ENCODE measurements at places on chromosomes 2 and 18.

GRCh38 chr18:40414155-40414754 lies 1540.8 kb upstream of the PIK3C3 start:
- no peak for DNase-seq

- DNase-seq: no peak
These were observed 40.0 kb upstream of the MCM6 start for GRCh38 chr2:135916207-135916606.

GRCh38 chr2:20052861-20053281 lies 1.4 kb upstream of the LAPTM4A start:
- peak; percentile 53 for DNase-seq

GRCh38 chr2:26805241-26805676 lies 19.4 kb downstream of the CENPA start:
- DNase-seq: no peak

DNA sequence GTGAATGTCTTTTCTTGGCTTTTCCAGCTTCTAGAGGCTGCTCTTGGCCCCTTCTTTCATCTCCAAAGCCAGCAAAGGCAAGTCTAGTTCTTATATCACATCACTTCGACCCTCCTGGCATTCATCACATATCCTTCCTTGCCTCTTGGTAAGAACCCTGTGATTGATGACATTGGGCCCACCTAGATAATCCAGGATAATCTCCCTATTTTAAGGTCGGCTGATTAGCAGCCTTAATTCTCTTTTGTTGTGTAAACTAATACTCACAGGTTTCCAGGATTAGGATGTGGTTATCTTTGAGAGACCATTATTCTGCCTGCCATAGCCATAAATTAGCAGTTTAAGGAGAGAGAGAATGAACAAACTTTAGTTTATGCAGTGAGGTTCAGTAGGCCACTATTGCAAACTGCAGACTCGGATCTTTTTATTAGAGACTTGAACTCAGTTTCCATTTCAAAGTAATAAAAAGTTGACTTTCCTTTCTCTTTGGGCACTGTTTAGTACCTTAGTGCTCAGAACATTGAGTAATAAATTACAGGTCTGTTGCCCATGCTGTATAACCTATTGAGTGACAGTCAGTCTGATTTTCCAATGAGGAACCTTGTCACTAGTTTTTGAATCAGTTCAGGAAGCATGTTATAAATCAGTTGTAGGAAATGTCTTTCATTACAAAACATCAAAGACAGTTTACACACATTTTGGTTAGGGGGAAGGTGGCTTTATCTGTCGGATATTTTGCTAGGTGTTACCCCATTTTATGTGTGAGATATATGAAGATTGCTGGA lies 4.5 kb downstream of the NDUFV2 start:
- DNase-seq: no peak

DNA sequence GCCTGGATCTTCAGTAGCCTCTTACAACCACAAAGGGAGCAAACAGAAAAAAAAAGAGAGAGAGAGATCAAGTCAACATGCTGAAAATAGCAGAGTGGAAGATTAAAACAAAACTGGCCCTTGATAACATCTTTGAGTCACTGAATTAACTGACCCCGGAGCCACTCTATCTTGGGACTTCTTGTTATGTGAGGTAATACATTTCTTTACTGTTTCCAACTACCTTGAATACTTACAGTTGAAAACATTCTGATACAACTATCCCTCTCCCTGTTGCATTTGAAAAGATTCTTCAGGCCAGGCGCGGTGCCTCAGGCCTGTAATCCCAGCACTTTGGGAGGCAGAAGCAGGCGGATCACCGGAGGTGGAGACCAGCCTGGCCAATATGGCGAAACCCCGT lies 208.1 kb downstream of the MEMO1 start:
- DNase-seq: no peak

GRCh38 chr2:120804459-120804858 lies 68.8 kb downstream of the GLI2 start:
- peak; percentile 51 for DNase-seq

DNA sequence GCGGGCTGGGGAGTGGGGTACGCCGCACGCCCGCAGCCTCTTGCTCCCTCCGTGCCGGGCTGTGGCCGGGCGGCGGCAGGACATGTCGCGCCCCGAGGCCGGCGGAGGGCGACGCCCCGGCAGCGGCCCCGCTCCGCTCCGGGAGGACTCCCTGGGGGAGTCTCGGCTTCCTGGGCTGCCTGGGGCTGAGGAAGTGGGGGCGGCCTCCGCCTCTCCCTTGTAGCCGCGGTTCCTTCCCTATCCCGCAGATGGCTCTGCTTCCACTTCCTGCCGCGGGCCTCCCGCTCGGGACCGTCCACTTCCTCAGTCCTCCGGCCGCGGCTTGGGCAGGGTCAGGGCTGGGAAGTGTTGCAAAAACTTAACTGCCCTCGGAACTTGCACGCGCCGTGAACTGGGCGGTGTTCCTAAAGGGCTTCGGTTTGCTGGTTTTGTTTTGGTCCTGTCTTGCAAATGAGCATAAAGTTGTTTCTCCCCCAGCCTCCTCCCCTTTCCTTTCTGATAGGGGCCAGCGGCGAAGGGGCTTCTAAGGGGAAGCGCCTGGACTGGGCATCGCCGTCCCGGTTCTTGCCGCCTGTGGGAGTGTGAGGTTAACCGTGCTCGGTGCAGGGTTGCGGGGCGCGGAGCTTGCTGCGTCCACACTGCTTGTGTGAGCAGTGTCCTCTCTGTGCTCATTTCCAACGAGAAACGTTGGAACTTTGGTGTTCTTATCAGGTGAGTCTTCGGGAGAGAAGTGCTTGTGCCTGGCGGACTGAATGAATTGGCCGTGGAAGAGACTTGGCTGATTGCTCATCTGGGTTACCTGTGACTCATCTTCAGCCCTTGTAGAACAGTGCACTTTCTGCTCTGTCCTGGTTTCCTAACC lies 600 bp downstream of the RALB start:
- no peak for DNase-seq

DNA sequence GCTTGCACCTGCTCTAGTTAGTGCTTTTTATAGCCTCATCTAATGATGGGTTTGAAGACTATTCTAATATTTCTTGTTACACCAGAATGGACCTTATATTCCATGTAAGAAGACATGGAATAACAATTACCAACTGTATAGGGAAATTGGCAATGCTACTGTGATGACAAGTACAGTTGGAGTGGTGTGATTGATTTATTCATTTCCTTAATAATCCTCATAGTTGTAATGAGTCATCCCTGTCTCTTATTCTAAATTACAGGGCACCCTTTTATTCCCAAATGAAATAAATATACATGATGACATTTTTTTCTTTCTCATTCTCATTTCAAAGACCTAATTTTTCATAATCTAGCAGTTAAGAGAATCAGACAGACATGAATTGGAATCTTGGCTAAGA lies 18.3 kb upstream of the TLK1 start:
- DNase-seq: no peak

DNA sequence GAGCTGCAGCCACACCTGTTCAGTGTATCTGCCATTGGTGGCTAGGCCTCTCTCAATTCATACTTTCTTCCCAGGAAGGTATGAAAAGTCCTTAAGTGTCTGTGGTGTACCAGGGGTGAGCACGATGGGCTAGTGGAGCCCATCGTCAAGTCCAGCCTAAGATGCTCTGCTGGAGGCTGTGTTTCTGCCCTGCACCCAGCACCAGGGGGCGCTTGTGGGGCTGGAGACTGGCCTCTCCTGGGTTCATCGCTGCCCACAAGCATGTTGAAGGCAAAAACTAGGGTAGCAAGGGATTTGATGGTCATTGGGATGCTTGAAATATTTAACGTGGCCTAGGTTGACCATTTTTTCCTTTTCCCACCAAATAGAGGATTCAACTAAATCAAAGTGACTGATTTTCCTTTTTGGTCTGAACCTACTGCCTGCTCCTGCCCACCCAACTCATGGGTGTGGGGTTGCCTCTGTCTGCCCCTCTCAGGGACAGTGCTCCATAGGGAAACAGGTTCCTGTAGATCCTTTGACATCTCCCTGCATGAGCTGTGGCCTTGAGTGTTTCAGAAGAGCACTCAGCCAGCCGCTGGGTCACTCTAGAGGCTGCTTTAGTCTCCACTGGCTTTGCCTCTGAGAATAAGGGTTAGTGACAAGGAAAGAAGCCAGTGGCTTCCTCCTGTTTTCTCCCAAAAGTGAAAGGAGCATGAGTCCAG lies 59.0 kb downstream of the TPGS2 start:
- DNase-seq: no peak

DNA sequence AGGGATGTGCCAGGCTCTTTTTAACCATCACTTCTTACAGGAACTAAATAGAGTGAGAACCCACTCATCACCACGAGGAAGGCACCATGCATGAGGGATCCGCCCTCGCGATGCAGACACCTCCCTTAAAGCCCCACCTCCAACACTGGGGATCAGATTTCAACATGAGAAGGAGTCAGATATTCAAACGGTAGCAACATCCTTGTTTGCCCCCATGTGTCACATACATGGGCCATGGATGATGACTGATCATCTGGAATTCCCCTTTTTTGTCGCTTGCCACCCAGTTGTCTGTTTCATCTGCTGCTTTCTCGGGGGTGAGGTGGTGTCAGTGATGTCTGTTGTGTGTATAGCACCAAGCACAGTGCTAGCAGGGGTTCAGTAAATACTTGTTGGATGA lies 57.9 kb downstream of the NCK2 start:
- DNase-seq: no peak

DNA sequence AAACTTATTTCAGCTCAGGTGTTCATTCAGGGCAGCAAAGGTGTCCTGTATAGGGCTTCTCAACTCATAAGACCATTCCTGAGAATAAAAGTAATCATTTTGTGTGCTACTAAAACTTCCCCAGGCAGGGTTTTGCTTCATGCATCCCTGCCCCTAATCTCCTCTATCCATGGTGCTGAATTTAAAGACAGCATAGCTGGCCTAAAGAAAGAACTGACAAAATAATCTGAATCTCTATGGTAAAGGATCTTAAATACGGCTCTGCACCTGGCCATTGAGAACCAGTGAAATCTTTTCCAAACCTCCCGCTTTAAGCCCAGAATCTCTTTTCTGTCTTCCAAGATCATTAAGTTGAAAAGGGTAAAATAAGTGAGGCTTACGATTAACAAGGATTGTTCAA lies 292.1 kb upstream of the KLHL29 start:
- no peak for DNase-seq

DNA sequence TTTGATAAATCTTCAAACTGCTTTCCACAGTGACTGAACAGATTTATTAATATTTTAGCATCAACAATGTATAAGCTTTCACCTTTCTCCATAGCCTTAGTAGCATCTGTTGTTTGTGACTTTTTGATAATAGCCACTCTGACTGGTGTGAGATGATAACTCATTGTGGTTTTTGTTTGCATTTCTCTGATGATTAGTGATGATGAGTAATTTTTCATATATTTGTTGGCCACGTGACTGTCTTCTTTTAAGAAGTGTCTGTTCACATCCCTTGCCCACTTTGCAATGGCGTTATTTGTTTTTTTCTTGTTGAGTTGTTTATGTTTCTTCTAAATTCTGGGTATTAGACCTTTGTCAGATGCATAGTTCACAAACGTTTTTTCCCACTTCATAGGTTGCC lies 952.9 kb downstream of the TRIB2 start:
- DNase-seq: no peak

GRCh38 chr2:126792993-126793392 lies 105.7 kb upstream of the TEX51 start:
- DNase-seq: no peak
